ENCODE measurements at places on chromosomes 7 and 10.

- DNase-seq = no peak
Observed at GRCh38 chr10:103896225-103896624, 21.8 kb downstream of the STN1 start.

DNA sequence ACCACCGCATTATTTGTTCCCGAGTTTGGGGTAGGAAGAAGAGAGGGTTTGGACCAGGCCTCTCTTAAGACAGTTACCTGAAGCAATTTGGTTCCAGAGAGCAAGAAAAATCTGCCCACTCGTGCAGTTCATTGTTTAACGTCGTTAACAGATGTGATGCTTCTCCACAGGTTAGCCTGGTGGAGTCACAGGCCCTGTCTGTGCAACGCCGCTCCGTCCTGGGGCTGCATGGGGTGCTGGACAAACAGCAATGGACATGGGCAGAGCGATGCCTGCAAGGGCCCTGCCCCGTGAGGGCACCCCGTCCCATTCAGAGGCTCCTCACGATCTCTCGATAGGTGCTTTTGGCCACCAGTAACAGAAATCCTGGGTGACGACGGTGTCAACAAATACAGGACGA, 9.7 kb downstream of the FOXL3 start:
- no peak for DNase-seq

- no peak for DNase-seq
Observed at GRCh38 chr7:100174582-100174981, 2.6 kb downstream of the GPC2 start.

GRCh38 chr7:90402785-90403173, 482 bp upstream of the CLDN12 start:
- no peak for DNase-seq

DNA sequence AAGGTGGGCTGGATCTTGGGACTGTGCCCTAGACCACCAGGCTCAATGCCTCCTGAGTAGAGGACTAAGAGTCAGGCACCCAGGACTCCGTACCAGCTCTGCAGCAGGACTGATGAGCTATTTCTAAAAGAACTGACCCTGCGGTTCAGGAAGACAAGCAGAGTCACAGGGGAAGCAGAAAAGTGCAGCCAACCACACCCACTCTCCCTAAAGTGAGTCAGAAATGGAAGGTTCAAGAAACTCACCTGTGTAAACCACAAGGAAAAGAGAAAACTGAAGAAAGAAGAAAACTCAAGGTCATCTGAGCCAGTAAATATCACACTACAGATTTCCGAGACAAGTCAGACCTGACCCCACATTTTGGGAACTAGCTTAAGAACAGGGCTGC, 2.5 kb downstream of the PARP12 start:
- DNase-seq = no peak

All from NCI-H510A (cell line).